RPMI7951 (cell line): ENCODE measurements at places on chromosomes 12 and 14. TPM values are rescaled to one million over a fixed set of nuclear protein-coding genes. Genes with fewer than 3 reads are reported as not detected.

- no peak for DNase-seq
Observed at GRCh38 chr14:57578801-57579200, 85.1 kb upstream of the CCDC198 start.

Gene LRRC43
- 0.36 and 0.59 TPM in 2 replicates for total RNA-seq

DNA sequence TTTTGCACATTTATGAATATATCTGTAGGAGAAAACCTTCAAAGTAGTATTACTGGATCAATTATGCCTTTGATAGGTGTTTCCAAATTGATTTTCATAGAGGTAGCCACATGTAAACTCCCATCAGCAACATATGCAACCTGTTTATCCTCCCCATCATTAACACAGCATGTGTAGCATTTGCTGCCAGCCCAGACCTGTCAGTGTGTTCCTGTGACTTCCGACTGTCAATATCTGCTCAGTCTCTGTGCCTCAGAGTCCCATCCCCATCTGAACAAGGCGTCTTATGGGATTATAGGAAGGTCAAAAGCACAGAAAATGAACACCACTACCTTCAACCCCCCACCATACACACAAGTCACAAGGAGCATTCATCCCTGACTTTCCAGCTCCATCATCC is 9.5 kb upstream of the CAPRIN2 start:
- DNase-seq, result no peak

DNA sequence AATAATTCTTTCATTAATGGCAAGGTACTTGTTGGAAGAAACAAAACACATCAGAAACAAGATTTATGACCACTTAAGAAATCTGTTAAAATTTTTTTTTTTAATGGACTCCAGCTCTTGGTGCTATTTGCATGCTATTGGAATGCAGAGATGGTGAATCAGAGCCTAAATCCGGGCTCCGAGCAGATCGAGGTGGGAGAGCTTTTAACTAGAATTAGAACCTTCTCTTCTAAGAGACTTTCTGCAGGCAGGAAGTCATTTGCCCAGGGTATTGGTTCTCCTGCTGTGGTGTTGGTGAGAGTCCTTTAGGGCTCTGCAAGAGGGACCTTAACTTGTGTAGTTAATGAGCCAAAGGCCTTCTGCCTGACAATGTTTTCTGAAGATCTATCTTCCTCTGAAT is 419.4 kb downstream of the SNAPC1 start:
- DNase-seq, result no peak

GRCh38 chr12:77357655-77358054 is 292.3 kb upstream of the E2F7 start:
- no peak for DNase-seq

Gene NDRG2
- 0.96 and 2.1 TPM in 2 replicates for total RNA-seq

Gene PLEKHD1
- not detected in 2 replicates for total RNA-seq

DNA sequence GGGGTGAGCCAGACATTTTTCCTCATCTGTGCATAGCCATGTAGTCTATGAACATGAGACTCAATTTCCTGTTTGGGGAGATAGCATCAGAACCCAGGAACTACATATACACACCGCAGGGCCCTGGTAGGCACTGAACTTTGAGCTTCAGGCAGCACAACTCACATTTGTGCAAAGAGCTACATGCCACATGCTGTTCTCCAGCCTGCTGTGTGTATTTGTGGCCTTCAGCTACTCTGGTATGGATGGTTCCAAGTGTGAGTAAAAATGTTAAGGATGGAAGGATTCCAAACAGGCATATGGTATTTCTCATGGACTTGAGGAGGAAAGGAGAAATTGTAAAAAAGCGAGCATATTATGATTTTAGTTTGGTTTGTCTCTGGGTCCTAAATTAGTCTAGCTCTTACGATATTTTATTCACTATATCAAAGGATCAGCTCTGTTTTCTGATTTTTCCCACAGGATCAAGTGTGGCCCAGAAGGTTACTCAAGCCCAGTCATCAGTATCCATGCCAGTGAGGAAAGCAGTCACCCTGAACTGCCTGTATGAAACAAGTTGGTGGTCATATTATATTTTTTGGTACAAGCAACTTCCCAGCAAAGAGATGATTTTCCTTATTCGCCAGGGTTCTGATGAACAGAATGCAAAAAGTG is 422.4 kb upstream of the OR4E1 start:
- no peak for DNase-seq

- peak; percentile 60 for DNase-seq
Observed at GRCh38 chr12:30847259-30847658, 79.3 kb upstream of the TSPAN11 start.

Gene DAO
- not detected in 2 replicates for total RNA-seq

DNA sequence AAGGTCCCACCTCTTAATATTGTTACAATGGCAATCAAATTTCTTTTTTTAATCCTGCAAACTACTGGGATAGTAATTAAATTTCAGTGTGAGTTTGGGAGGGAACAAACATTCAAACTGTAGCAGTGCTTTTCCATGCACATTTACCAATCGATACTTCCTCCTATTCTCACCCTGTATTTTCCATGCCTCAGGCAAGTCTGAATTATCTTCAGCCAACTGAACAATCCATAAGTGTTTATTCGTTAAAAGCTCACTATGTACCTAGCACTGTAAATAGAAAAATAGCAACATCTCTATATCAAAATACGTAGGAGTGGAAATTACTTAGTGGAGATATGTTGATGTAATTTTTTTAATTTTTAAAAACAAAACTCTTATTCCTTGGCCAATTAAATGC is 43.5 kb downstream of the CCDC177 start:
- no peak for DNase-seq

DNA sequence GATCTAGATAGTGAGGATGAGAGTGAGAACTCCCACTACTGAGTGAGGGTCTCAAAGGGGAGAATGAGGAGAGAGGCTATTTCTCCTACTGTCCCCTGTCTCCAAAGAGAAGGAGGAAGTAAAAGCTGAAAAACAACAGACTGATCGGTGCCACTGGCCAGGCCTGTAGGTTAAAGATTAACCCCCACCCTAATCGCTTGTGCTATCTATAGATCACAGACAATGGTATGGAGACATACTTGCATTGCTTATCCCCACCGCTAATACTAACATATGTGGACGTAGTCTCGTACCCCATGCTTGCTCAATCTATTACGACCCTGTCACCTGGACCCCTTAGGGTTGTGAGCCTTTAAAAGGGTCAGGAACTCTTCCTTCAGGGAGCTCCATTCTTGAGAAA is 777.9 kb upstream of the TMEM132C start:
- DNase-seq, result no peak
